ENCODE measurements at places on chromosomes 4 and X.

- DNase-seq = no peak
These were observed 5.2 kb downstream of the TKTL1 start for GRCh38 chrX:154300816-154301215.

DNA sequence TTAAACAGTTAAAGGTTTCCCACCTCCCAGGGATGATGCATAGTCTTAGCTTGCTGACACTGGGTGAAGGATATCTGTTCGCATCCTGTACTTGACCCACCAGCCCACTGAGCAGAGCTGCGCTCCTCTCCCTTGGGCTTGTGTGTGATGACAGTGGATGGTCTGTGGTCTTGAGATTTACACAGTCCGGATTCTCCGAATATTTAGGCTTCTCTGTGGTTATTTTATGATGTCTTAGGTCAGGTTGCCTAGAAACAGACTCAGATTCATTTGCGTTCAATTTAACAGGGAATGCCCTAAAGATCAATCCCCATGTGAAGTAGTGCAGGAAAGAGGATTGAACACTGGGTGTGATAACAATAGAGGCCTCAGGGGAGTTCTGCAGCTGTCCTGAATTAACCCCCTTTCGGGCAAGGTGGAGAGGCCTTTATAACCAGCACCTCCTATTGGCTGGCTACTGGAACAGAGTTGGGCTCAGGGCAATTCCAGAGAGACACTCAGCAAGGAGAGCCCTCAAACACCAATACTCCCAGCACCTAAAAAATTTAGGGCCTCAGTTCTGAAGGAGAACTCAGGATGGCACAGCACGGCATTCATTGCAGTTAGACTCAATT, 653.2 kb upstream of the GALNT7 start:
- no peak for DNase-seq

- DNase-seq = no peak
These were observed 223.4 kb downstream of the VEGFC start for GRCh38 chr4:176569301-176569700.

- no peak for DNase-seq
These were observed 130.2 kb downstream of the AMELX start for GRCh38 chrX:11423362-11423818.
